ENCODE measurements at places on chromosomes 5 and 9. TPM values are rescaled to one million over a fixed set of nuclear protein-coding genes. Genes with fewer than 3 reads are reported as not detected.

GRCh38 chr5:92678640-92679039 is 902.4 kb downstream of the NR2F1-AS1 start:
- DNase-seq: peak; percentile 2

- DNase-seq: no peak
These were observed 382.3 kb upstream of the SLC30A5 start for GRCh38 chr5:68711293-68712200.

GRCh38 chr9:69207503-69207902 is 33.4 kb downstream of the TJP2 start:
- no peak for DNase-seq

DNA sequence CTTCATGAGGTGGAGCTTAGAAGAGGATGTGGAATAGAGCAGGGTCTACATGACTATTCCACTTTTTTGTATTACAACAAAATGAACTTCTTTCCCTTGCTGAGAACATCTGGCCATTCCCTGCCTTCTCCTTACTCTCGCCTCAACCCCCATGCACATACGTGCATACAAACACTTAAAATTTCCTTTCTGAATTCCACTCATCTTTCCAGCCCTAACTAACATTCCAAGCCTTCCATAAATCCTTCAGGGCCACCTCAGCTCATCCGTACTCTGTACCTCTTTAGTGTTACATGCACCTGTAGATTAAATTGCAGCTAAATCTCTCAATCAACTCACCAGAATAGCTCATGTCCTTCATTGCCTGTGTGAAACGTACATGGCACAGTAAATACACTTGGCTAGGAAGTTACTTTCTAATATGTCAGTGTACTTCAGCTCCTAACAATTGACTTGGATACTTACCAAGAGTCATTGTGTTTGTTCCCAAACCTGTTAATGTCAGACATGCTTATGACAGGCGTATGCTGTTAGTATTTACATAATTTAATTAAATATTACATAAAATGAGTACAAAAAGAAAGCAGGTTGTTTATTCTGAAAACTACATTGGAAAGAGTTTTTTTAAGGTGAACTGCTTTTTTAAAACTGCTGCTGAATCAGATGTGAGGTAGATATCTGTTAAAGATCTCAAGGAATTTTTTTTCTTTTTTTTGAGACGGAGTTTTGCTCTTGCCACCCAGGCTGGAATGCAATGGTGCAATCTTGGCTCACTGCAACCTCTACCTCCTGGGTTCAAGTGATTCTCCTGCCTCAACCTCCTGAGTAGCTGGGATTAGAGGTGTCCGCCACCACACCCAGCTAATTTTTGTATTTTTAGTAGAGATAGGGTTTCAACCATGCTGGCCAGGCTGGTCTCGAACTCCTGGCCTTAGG is 55.7 kb downstream of the GLIS3 start:
- no peak for DNase-seq

The KCNMB1 gene
- total RNA-seq: not detected

The SPATA31C1 gene
- total RNA-seq: not detected

DNA sequence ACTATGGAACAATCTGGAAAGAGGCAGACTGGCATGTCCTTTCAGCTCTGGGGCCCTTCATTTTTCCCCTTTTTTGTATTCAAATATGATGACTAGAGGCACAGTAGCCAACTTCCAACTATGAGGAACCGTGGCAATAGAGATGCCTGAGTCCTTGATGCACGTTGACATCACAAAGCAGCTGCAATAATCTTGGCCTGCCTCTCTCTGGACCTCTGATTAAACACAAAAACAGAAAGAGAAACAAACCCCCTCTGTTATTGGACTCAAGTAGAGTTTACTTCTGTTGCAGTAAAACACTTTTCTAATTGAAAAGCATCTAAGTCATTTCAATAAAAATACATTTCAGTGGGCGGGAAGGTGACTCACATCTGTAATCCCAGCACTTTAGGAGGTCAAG is 122.2 kb upstream of the GRAMD2B start:
- no peak for DNase-seq

DNA sequence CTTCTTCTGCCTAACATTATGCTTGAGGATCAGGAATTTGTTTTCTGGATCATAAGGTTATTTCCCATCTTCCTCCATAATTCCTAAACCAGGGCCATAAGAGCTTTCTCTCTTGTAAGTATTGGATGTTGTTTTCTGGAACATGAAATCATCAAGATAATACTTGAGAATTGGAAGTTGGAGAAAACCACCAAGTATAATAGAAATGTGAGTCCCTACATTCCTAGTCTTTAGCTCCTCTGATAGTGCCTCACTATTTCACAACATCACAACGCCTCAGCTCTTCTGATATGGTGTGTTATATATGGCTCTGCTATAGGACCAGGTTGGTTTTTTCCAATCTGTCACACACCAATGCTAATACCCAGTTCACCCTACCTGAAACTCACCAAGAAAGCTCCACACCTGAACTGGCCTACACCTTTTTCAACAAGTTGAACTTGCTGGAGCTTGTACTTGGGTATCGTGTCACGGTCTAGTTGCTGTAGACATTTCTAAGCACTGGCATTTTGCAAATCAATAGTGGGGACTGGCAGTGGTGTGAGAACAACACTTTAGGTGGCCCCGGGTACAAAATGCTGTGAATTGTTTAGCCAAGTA is 141.1 kb downstream of the ACTBL2 start:
- DNase-seq: peak; percentile 52

The CDH9 gene
- total RNA-seq: 0.16 TPM

GRCh38 chr9:16344343-16344742 is 526.1 kb downstream of the BNC2 start:
- DNase-seq: peak; percentile 96

The IFNB1 gene
- not detected for total RNA-seq

The F2RL2 gene
- total RNA-seq: 18.6 TPM

DNA sequence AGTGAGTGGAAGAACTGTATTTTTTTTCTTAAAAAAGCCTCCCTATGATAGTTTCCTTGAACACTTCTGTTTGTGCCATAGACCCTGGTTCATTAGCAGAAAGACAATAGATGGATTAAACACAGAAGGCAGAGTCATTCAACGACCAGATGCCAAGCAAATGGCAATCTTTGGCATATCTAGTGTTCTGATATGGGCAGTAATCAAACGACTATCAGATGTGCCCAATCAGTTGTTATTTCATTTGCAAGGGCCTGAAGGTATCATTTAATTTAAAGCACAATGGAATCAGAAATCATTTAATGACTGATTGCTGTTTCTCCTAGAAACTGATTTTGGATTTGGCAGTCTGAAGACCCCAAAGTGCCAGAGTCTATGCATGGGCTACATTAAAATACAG is 61.3 kb downstream of the SGCD start:
- no peak for DNase-seq

The FBP1 gene
- not detected for total RNA-seq

The SLC6A19 gene
- total RNA-seq: not detected

DNA sequence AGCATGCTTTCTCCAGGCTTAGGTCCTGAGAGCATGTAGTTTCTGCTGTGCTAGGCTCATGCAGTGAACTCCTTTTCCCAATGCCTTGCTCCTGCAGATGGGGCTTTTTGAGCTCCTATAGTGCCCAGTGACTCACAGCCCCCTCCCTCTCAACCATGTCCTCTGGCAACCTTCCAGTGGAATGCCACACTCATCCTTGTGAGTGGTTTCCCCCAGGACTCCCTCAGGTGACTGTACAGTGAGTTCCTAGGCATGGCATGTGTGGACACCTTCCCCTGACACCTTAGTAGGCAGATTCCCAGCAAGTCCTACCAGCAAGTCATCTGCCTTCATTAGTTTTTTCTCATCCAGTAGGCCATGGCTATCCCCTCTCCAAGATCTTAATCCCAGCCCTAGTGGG is 72.4 kb upstream of the CXCL14 start:
- no peak for DNase-seq

GRCh38 chr5:151002250-151002649 is 18.1 kb upstream of the GPX3 start:
- peak; percentile 76 for DNase-seq

The CCDC187 gene
- total RNA-seq: not detected

- DNase-seq: peak; percentile 68
These were observed 218.3 kb upstream of the GLRA1 start for GRCh38 chr5:152142840-152143469.

- DNase-seq: no peak
These were observed 305.6 kb downstream of the DOCK8 start for GRCh38 chr9:520302-520701.

DNA sequence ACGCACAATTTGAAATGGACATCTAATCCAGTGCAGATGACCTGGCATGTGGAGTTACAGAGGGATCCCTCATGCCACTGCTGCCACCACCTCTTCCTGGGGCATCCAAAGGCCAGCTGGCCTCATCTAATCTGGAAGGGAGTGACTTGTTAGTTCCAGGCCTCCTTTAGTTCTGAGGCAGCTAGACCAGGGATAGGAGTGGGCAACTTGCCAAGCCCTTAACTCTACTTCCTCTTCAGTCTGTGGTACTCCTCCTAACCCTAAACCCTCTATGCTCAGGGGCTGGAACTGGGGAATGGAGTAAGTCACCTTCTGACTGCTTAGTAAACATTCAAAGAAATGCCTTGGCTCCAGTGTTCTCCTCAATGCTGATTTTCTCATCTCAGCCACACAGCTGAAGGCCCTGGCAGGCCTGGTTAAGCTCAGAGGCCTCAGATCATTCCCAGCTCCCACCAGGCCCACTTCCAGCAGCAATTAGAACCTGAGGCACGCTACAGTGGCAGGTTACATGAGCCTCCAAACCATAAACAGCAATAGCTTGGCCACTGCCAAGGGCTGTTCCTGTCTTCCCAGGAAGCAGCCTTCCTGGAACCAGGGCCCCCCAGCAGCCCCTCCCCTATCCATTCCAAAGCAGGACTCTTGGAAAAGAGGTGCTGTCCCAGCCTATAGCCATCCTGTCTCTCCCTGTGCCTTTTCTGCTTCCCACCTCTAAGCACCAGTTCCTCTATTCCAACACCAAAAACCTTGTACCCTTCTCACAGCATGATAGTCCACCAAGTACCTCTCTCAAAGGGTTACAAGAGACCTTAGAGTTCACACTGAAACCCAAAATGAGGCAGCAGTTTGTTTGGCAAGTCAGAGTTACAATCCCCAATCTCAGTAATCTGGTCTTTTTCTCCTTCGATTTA is 2.0 kb downstream of the EIF4EBP3 start:
- peak; percentile 73 for DNase-seq

The ADAMTS19 gene
- not detected for total RNA-seq

DNA sequence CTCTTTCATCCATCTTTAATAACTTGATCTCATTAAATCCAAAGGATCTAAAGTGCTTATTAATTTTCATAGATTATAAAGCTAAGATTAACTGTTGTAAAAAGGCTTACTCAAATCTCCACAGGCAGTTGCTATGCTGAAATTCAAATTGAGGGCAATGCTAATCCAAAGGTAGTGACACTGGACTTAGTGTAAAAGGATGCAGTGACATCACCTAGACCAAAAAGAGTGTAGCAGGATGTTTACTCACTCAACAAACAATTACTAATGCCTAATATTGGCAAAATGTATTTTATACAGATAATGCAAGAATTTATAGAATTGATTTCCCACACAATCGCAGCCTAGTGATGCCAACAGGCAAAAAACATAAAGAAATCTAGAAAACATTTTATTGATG is 756.2 kb downstream of the CDH9 start:
- DNase-seq: no peak

DNA sequence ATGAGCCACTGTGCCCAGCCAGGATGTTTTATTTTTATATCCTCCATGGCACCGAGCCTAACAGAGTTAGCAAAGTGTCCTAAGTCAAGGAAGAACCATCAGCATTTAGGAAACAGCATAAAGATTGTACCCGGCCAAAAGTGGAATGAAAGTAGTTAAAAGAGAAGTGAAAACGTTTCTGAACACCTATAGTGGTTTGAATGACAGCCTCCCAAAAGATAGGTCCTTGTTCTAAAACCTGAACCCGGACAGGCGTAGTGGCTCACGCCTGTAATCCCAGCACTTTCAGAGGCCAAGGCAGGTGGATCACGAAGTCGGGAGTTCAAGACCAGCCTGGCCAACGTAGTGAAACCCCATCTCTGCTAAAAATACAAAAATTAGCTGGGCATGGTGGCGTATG is 37.4 kb downstream of the ZFAND5 start:
- no peak for DNase-seq

Data from fibroblast of the aortic adventitia (primary cell).